Aorta (tissue), 5 donors: ENCODE measurements at places on chromosomes 7 and 10. TPM values are rescaled to one million over a fixed set of nuclear protein-coding genes. Genes with fewer than 3 reads are reported as not detected.

DNA sequence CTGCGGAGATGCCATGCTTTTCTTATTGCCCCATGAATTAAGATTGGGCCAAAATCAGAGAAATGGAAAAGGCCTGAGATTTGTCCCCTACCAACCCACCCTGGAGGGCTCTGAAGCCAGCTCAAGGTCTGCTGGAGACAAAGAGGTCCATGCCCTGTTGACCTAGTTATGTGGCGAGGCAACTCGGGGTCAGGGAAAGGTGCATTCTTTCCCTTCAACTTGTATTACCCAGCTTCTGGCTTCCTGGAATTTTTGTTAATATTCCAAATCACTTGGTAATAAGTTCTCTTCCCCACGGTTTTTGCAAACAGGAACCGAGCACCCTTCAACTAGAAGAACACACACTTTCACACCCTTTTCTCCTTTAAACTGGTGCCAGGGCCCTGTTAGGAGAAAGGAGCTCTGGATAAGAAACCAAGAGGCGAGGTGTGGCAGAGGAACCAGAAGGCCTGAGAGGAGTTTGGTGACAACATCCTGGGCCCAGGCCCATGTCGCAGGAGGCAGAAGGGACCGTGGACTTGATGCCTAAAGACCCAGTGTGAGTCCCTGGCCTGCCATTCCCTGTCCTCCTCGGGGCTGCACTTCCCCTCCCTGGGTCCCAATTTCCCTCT lies 12.5 kb upstream of the SFRP5 start:
- no peaks in the 10 kb centered on the region for H3K27me3 ChIP-seq
- no peak overlapping the region for H3K4me3 ChIP-seq
- H3K36me3 ChIP-seq: no peaks in the 10 kb centered on the region
- no peak overlapping the region for H3K27ac ChIP-seq

TMEM270 gene
- total RNA-seq: not detected

GRCh38 chr10:12434277-12434676 lies 84.9 kb downstream of the CAMK1D start:
- no peak overlapping the region for H3K27ac ChIP-seq
- H3K4me3 ChIP-seq: no peak overlapping the region
- no peaks in the 10 kb centered on the region for H3K4me1 ChIP-seq
- no peaks in the 10 kb centered on the region for H3K27me3 ChIP-seq

DNA sequence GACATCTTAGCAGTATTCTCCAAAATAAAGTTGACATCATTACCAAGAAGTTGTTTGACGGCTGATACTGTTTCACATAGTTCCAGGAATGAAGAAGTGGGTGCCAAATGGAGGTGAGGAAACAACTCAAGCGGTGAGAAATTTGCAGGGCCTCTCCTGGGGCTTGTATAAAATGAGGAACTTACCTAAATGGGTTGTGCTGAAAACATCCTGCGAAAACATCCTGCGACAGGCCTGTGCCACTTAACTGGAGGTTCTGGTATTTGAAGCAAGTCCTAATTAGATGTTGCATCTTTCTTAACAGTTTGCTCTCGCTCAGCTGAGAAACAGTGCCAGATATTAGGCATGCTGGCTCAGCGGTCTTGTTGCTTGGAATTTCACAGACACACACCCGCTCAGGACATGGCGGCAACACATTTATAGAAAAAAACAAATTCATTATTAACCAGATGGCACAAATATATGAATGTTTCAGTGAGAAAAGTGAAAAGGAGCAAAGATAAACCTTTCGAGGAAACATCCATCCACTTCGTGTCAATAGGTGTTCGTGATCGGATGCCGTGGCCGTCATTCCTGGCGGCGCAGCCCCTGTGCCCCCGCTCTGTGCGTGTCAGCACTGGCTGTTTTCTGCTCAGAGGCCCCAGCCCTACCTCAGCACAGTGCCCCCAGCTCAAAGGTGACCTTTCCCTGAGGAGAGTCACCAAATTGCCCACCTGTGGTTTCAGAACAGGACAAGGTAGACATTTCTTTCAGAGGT lies 48.1 kb downstream of the CDC123 start:
- H3K27ac ChIP-seq: no peak overlapping the region
- no peaks in the 10 kb centered on the region for H3K27me3 ChIP-seq
- no peaks in the 10 kb centered on the region for H3K4me1 ChIP-seq
- DNase-seq: no peak
- H3K4me3 ChIP-seq: no peak overlapping the region

DNA sequence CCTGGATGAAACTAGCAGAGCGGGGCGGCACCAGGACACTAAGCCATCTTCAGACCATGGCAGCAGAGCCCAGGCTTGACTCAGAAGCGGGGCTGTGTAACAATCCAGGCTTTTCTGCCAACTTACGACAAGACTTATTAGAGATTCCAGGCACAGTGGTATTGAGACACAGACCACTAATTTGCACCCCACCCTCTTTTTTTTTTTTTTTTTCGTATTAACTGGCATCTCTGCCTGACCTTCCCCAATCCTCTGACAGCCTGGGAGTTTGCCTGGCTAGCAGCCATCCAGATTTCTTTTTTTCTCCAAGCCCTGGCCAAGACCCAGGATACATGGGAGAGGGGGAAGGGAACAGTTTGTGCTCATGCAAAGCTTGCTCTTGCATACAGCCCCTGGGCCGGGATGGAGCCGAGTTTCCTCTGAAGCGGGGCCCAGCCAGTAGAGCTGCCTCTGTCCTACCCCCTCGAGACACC lies 182.4 kb downstream of the PLXNA4 start:
- no peaks in the 10 kb centered on the region for H3K36me3 ChIP-seq
- no peaks in the 10 kb centered on the region for H3K27me3 ChIP-seq
- H3K27ac ChIP-seq: no peak overlapping the region

DNA sequence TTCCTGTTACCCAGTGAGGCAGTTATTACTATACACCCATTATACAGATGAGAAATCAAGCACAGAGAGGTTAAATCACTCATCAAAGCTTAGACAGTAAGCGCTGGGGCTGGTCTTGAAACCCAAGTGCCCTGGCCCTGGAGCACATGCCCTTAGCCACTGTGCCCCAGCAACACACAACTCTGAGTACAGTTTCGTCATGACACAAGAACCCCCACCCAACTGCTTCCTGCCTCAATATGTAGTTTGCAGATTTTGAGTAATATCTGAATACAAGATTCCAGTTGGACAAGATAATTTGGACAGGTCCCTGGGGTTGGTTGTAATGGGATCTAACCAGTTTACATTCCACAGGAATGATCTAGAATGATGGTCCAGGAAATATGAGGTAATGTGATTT lies 62.8 kb downstream of the SH3PXD2A start:
- H3K27me3 ChIP-seq: no peaks in the 10 kb centered on the region
- H3K4me1 ChIP-seq: no peaks in the 10 kb centered on the region
- H3K36me3 ChIP-seq: no peaks in the 10 kb centered on the region
- DNase-seq: no peak
- no peak overlapping the region for H3K27ac ChIP-seq

GRCh38 chr7:44287488-44288380 lies 37.7 kb downstream of the CAMK2B start:
- H3K4me1 ChIP-seq: no peaks in the 10 kb centered on the region
- no peak overlapping the region for H3K4me3 ChIP-seq
- no peaks in the 10 kb centered on the region for H3K27me3 ChIP-seq
- H3K27ac ChIP-seq: no peak overlapping the region

GRCh38 chr10:62056219-62056618 lies 154.7 kb downstream of the ARID5B start:
- H3K27me3 ChIP-seq: no peaks in the 10 kb centered on the region
- H3K4me3 ChIP-seq: no peak overlapping the region
- H3K27ac ChIP-seq: peak overlapping the region; percentile 87
- peaks cover 27% of the 10 kb centered on the region for H3K4me1 ChIP-seq
- H3K36me3 ChIP-seq: peaks cover 5% of the 10 kb centered on the region
- DNase-seq: no peak

GRCh38 chr7:157318015-157318706 lies 18.6 kb upstream of the DNAJB6 start:
- no peak overlapping the region for H3K27ac ChIP-seq
- no peaks in the 10 kb centered on the region for H3K27me3 ChIP-seq
- DNase-seq: no peak
- H3K36me3 ChIP-seq: no peaks in the 10 kb centered on the region

DNA sequence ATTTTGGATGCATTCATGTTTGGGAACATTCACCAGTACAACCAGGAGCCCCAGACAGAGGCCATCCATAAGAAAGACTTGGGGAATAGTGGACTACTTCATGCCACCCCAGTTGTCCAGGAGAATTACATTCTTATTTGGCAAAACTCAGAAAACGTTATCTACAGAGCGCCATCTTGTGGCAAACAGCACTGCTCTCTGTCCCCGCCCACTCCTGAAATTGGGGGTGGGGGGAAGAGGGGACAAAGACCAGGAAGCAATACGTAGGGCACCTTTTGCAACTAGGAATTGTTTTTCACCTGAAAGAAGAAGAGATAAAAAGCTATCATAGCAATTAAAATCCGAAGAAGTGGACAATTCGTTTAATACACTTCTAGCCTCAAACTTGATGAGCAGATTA lies 134.6 kb upstream of the MGMT start:
- no peak overlapping the region for H3K27ac ChIP-seq
- H3K27me3 ChIP-seq: no peaks in the 10 kb centered on the region
- H3K4me1 ChIP-seq: no peaks in the 10 kb centered on the region
- no peak overlapping the region for H3K4me3 ChIP-seq
- no peak for DNase-seq
- no peaks in the 10 kb centered on the region for H3K36me3 ChIP-seq

GRCh38 chr7:46454816-46455215 lies 533.7 kb upstream of the IGFBP3 start:
- DNase-seq: no peak
- no peak overlapping the region for H3K27ac ChIP-seq
- H3K27me3 ChIP-seq: no peaks in the 10 kb centered on the region
- H3K4me3 ChIP-seq: no peak overlapping the region
- peaks cover 4% of the 10 kb centered on the region for H3K4me1 ChIP-seq

ELOVL3 gene
- not detected for total RNA-seq

NYAP1 gene
- total RNA-seq: 0.75 TPM

- no peaks in the 10 kb centered on the region for H3K4me1 ChIP-seq
- no peak overlapping the region for H3K27ac ChIP-seq
Measured at GRCh38 chr7:151060113-151060415, 675 bp downstream of the SLC4A2 start.

PTCD1 gene
- total RNA-seq: 5.4 TPM

GRCh38 chr7:30817371-30817767 lies 46.2 kb downstream of the MINDY4 start:
- H3K36me3 ChIP-seq: no peaks in the 10 kb centered on the region
- H3K27ac ChIP-seq: no peak overlapping the region
- no peaks in the 10 kb centered on the region for H3K27me3 ChIP-seq
- H3K4me1 ChIP-seq: peaks cover 14% of the 10 kb centered on the region
- no peak overlapping the region for H3K4me3 ChIP-seq

DNA sequence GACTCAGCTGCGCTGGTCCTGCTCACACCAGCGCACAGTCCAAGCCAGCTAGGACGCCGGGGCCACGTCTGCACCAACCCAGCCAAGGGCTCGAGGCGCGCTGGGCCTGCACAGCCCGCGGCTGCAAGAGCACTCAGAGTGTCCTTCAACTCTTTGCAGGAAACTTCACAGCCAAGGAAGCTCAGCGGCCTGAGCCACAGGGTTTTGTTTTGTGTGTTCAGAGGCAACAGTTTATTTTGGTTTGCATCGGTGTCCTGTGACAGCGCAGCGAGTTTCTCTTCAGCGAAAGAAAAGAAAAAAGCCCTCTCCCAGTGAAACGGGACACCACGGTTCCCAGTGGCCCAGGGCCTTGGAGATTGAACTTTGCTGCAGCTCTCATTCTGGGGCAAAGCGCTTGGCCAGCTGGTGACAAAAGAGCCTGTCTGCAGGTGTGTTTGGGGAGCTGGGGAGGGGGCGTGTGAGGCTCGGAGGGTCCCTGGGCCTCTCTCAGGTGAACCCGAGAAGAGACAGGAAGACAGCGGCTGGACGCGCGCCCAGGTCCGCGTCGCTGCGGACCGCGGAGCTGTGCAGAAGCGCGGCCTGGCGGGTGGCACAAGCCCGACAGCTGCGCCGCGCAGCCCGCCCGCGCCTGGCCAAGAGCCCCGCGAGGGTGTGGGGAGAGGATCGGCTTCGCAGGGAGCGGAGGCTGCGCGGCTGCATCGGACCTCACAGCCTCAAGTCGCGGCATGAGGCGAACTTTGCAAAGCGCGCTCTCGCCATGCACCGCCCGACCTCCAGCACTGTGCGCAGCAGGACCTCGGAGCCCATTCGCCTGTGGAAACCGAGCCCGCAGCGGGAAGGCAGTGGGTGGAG lies 922 bp downstream of the CXCL12 start:
- peak overlapping the region; percentile 40 for H3K4me3 ChIP-seq
- no peaks in the 10 kb centered on the region for H3K4me1 ChIP-seq
- no peaks in the 10 kb centered on the region for H3K36me3 ChIP-seq
- H3K27ac ChIP-seq: no peak overlapping the region

DNA sequence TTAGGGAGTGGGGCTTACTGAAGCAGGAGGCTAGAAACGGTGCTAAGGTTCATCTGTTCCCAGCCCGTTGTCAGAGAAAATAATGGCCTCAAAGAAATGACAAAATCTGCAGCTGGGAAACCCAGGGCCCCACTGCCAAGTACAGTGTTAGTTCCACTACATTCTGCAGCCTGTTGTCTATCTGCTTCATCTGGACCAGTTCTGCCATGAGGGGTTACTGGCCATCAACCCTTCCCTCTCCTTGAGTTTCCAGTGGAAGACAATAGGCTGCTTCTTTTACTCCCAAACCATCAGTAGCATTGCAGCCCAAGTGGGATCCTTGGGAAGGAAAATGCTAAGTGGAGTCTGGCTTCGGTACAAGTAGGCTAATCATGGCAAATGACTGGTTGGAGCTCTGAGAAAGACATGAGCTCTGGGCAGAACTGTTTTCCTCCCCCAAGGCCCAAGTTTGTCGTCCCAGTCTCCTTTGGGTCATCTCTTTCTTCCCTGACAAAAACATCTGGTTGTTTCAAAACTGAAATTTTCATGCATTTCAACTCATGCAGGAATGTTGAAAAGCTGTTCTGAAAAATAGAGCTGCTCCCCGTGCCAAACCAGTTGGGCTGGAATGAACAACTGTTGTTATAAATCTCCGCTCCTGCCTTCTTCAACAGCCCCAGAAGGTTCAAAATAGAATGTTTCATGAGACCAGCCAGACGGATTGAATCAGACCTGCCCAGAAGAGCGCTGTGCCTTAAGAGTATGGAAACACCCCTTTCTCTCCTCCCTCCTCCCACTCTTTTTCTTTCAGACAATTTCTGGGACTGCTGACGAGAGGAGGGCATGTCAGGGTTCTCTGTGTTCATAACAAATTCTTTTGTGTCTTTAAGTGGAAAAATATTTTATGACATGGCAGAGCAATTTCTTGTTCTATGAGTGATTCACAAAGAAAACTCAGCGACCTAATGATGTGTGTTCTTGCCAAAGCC lies 116.6 kb downstream of the RAB18 start:
- peaks cover 2% of the 10 kb centered on the region for H3K4me1 ChIP-seq
- no peaks in the 10 kb centered on the region for H3K27me3 ChIP-seq
- peak overlapping the region; percentile 95 for H3K27ac ChIP-seq
- H3K4me3 ChIP-seq: no peak overlapping the region
- no peaks in the 10 kb centered on the region for H3K36me3 ChIP-seq
